ENCODE measurements at places on chromosomes 3 and 15.

DNA sequence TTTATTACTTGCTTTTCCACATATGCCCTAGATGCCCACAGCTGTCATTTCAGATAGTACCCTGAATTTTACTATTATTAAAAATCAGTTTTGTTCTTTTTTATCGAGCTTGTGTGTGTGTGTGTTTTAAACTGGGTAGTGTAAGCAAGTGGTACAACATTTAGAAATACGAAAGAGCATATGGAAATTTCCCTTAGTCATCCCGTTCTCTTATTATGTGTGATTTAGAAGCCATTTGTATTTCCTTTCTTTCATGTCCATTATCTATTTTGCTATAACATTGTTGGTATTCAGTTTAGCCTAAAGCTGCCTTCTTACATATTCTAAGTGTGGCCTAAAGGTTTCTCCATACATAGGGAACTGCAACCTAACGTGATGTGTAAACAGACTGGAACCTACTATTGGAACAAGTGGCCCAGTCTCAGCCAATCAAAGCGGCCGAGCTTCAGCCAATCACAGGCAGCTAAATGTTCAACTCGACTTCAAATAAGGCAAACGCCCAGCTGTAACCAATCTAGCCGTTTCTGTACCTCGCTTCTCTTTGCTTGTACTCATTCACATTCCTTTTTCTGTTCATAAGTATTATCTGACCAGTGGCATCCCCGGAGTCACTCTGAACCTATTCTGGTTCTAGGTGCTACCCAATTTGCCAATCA, 14.7 kb upstream of the SYN2 start:
- no peak for DNase-seq

- DNase-seq = no peak
Observed at GRCh38 chr15:82792068-82792467, 13.8 kb downstream of the FSD2 start.

DNA sequence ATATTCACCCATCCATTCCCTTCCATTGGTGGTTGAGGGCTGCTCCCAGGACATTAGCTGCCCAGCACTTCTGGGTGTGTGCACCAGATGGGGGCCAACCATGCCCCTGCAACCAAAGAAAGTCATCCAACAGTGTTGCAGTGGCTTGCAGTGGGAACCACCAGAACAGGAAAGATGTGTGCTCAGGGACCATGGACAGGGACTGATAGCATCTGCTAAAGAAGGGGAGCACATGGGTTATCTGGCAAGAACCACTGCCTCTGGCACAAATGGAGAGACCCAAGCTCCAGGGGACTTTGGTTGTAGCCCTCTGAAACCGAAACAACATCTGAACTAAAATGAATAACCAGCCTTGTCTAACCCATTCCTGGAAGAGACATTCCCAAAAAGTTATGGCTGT, 8.1 kb downstream of the DCLK3 start:
- DNase-seq = no peak

DNA sequence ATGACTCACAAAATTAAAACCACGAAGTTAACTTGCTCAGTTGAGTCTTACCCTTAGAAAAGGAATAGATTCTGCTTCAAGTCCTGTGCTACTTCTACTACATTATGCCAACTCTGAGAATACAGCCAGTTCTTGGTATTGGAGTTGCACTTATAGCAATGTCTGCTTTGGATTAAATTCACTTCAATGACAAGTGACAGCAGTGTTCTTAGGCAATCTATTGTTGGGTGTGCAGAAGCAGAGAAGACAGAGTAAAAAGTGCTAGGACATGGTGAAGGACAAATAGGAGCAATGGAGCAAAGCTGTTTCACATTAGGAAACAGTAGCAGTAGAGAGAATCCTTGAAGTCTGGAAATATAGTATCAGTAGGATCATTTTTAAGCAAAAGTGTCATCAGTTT, 713.1 kb downstream of the SI start:
- DNase-seq = no peak

DNA sequence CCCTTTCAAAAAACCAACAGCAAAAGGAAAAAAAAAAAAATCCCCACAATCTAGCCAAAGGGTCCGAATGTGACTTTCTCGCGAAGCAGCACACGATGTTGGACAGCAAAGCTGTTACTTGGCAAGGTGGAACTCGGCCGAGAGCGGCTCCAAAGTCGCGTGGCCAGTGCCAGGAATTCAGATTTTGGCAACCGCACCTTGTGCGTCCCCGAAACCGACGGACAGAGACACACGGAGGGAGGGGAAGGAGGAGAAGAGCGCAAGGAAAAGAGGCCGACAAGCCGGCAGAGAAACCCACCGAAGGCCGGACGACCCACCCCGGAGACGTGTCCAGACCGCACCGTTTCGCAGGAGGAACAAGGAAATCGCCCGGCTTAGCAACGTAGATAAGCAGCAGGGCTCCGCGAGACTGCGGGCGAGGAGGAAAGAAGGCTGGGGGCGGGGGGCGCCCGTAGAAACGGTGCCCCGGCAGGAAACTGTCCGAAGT, 517.3 kb downstream of the MECOM start:
- DNase-seq = peak; percentile 13

DNA sequence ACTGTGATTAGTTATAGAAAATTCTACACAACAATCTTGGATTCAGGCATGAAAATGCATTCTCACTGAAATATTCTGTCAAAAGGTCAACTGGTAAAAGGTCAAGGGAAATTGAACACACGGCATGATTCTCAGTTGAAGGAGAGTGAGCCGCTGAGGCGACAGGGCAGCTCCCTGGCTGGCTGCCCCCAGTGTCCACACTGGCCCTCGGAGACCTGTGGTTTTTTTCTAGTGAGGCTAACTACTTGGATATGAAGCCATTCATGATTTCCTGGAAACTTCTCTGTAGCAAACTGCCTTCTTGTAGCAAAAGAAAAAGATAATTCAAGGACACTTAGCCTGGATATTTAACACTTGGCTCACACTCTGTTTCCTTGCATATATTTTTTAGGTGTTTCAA, 37.2 kb downstream of the AADACL2 start:
- no peak for DNase-seq

DNA sequence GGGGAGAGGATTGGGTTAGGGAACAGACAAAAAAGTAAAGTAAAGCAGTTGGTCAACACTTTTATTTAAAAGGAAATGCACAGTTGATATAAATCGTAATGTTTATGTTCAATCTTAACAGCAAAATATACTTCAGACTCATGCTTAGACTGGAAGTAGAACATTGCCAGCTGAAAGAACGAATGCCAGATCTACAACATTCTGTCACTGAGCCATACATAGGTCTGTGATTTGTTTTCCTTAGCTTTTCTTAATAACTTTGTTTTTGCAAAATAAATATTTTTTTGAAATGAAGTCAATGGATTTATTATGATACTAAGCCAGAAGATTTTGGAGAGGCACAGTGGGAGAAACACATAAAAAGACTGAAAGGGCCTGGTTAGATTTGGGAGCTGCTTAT, 62.0 kb downstream of the LEKR1 start:
- DNase-seq = no peak

GRCh38 chr3:129308636-129309035, 30.0 kb downstream of the HMCES start:
- DNase-seq = no peak

GRCh38 chr3:160400030-160400701, 716 bp downstream of the SMC4 start:
- no peak for DNase-seq

DNA sequence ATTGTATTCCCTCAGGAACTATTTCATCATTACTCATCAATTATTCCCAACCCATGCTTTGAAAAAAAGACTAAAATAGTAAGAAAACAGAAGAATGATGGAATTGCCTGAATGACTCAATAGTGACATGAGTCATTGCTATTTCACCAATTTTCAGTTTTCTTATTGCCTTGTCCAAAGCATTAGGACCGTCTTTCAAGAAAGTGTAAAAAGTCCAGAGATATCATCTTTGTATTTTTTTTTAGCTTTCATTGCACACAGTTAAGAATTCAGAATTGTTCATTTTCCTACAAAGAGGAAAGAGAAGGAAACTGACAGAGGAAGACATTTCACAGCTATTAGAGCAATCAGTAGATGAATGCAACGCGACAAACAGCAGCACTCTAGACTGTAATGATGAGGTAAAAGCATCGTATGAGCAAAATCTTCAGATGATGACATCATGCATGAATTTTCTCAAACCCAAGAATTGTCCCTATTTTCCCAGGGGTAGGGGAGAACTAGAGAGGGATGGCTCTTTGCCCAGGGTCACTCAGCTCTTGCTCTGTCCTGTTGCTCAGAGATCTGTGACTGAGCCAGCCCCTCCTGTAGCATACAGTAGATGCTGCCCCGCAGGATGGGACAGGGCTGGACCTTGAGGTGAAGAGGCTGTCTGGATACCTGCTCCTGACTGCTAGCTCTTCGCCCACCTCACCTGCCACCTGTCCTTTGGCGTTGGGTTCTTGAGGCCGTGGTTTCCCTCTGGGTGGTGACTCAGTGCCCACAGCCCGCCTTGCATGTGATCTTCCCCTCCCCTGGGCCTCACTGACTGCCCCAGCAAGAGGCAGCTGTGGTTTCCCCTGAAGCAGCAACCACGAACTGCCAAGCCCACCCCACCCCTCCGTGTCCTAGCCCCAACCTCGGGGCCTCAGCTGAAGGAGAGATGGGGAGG, 84.8 kb downstream of the PPCDC start:
- DNase-seq = no peak

DNA sequence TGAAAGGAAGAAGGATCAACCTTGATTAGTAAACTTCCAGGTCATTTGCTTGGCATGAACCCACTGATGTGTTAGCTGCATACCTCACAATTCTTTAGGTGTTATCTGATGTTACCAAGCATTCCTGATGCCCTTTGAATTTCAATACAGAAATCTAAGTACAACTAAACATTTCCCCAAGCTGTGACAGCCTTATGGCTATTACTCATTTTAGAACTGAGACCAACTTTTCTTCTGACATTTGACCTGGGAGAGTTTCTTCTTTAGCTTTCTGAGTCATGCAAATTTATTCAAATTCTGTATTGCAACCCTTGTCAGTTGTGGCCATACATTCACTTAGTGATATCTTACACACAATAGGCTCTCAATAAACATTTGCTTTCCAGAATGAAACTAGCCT, 124.3 kb downstream of the TIGIT start:
- no peak for DNase-seq

DNA sequence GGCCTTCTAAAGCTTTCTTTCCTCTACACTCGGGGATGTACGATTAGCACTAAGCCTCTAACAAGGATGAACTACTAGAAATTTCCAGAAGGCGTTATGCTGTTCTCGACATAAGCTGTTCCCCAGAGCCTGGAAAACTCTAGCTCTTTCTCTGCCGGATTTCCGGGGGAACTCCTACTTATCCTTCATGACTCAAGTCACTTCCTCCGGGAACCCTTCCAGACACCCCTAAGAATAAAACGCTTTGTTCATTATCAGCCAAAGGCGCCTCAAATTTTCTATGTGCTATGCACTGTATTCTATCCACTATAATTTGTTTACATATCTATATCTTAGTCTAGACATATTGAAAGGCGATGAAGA, 455 bp upstream of the SNAP23 start:
- no peak for DNase-seq

DNA sequence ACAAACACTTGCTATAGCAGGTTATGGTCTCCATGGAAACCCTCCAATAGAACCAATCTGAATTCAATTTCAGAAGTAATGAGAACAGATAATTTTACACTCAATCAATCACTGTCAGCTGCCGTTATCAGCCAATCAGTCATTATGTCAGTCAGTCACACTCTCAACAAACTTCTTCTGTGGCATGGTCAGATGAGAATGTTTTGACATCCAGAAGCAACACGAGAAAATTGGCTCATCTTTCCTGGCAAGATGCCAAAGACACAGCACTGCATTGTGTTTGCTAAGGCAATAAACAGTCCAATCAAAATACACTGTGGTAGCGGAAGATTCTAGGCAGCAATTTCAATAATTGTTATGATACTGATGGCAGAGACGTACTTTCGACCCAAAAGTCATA, 190.7 kb downstream of the RORA start:
- DNase-seq = no peak

DNA sequence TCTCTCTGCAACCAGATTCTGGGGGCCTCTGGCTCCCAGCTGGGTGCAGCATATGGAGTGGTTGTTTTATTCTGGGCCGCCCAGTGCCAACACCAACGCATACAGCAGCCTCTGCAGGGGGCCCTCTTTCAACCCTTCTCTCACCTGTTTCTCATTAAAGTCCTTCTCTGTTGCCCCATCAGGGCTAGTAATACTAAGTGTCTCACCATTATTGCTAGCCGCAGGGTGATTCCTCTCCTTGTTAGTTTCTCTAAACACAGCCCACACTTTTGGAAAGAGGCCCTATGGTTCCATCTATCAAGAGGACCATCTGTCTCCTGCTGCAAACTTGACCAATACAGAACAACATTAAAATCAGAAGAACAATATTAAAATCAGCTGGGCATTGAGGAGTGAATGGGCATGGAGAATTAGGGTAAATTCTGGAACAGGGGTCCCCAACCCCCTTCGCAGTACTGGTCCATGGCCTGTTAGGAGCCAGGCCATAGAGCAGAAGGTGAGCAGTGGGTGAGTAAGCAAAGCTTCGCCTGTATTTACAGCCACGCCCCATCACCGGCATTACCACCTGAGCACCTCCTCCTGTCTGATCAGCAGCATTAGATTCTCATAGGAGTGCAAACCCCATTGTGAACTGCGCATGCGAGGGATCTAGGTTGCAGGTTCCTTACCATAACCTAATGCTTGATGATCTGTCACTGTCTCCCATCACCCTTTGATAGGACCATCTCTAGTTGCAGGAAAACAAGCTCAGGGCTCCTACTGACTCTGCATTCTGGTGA, 36.5 kb downstream of the ALS2CL start:
- DNase-seq = no peak

- no peak for DNase-seq
Observed at GRCh38 chr3:13772885-13773745, 106.8 kb downstream of the WNT7A start.

- DNase-seq = no peak
Observed at GRCh38 chr3:193843474-193844301, 250.7 kb downstream of the OPA1 start.

DNA sequence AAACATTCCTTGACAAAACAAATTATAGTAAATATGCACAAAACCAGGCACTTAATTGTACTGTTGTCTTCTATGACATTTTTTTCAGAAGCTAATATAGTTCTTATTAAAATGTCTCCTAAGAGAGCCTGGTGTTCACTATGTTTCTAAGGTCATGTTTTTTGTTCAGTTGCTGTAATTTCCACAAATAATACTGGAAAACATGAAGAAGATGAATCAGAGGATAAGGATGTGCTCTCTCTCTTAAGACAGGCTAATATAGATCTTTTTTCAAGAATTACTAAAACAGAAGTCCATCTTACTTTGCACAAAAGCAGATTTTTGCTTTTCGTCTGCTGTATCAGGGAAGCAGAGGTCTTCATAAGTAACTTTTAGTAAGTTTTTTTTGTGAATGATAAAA, 823.0 kb upstream of the NECTIN3 start:
- DNase-seq = no peak
